ENCODE measurements at places on chromosomes 12 and 14.

- no peak for ATAC-seq
- H3K36me3 ChIP-seq = no peaks in the 10 kb centered on the region
- H3K27ac ChIP-seq = no peak overlapping the region
- no peak overlapping the region for H3K4me3 ChIP-seq
- no peaks in the 10 kb centered on the region for H3K4me1 ChIP-seq
Observed at GRCh38 chr12:118589162-118589561, 212.8 kb downstream of the SUDS3 start.

DNA sequence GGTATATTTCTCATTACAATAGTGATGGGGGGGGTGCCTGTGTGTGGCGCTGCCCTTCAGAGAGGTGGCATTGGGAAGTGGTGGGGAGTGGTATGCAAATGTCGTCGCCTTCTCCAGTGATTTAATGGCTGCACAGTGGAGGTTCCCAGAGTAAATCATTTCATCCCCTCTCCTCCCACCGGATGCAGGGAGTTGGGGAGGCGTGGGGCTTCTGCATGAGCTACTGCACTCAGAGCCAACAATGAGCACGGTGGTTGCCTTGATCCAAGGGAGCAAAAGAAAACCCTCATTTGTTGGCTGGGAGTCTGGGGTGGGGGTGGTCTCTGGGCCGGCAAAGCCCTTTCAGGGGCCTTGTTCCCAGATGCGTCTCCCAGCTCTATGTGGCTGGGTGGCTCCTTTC, 124.3 kb downstream of the AACS start:
- H3K27me3 ChIP-seq = peaks cover 88% of the 10 kb centered on the region
- H3K4me1 ChIP-seq = peaks cover 19% of the 10 kb centered on the region
- no peak overlapping the region for H3K27ac ChIP-seq
- H3K4me3 ChIP-seq = no peak overlapping the region

DNA sequence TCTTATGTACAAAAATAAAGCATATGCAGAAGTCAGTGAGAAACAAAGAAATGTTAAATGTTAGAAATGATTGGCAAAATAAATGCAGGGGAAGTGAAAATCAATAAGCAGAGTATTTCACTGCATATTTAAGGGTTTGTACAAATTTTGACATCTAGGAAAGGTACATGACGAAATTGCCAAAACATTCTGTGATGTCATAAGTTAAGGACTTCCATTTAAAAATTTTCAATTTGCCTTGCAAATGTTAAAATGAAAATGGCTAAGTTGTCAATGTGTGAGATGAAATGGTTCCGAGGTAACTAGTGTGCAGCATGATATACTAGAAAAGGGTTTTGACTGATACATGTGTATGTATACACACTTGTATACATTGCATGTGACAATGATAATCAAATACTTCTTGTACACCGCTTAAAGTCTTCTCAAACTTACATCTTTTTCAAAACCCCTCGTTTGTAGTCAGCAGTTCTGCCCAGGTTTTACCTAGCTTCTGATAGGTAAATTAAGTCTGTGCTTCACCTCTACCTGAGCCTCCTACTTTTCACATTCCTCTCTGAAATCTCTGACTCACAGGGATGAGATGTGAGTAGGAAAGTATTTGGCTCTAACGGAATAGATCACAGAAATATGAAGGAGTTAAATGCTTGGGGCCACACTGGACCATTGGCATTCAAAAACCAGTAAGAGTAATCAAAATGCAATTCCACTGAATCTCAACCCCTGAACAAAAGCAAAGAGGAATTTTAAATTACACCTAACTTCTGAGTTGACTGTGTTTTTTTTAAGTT, 442.4 kb upstream of the FOXG1 start:
- H3K4me3 ChIP-seq = no peak overlapping the region
- no peaks in the 10 kb centered on the region for H3K36me3 ChIP-seq
- no peaks in the 10 kb centered on the region for H3K27me3 ChIP-seq
- ATAC-seq = no peak
- H3K27ac ChIP-seq = no peak overlapping the region
- no peaks in the 10 kb centered on the region for H3K4me1 ChIP-seq

DNA sequence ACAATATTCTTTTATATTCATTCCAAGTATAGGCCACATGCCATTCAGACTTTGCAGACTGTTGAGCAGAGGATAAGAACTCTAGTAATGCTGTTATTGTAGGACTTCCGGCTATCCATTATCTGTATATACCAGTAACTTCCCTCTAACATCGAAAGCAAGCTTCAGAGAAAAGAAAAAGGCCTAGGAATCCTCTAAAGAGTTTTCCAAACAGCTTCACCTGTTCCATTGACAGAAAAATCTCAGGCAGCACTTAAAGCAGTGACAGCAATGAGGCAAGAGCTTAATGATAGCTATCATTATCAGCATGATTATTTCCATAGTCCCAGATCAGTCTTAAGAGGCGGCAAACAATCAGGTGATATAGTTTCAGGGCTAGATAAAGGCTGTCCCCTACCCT, 1.8 kb downstream of the CPNE8 start:
- no peak overlapping the region for H3K4me3 ChIP-seq
- no peak overlapping the region for H3K27ac ChIP-seq
- peaks cover 14% of the 10 kb centered on the region for H3K4me1 ChIP-seq
- no peak for ATAC-seq

- H3K4me1 ChIP-seq = peaks cover 9% of the 10 kb centered on the region
- no peak overlapping the region for H3K27ac ChIP-seq
- no peaks in the 10 kb centered on the region for H3K36me3 ChIP-seq
- H3K27me3 ChIP-seq = peaks cover 52% of the 10 kb centered on the region
- no peak for ATAC-seq
- no peak overlapping the region for H3K4me3 ChIP-seq
Observed at GRCh38 chr14:52348776-52349175, 34.7 kb downstream of the PTGER2 start.

GRCh38 chr12:94534774-94535509, 75.3 kb upstream of the CEP83 start:
- H3K27ac ChIP-seq = no peak overlapping the region
- no peak for ATAC-seq
- peaks cover 17% of the 10 kb centered on the region for H3K27me3 ChIP-seq
- no peak overlapping the region for H3K4me3 ChIP-seq
- H3K36me3 ChIP-seq = no peaks in the 10 kb centered on the region

DNA sequence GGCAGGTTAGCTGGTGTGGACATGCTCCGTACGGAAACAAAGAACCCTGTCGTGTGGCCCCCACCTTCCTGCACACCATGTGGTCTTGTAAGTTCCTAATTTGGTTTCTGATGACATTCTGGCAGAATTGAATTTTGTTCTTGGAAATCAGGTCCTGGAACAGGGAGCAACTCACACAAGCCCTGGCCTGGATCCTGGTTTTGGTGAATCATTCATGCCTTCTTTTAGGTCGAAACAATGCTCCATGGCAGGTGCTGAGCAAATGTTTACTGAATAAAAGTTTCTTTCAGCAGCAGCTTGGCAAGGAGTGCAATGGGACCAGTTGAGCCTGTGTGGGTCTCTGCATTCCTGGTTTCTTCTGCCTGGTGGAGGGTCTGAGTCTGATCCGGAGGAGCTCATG, 978.4 kb downstream of the BCL11B start:
- no peaks in the 10 kb centered on the region for H3K27me3 ChIP-seq
- ATAC-seq = no peak
- H3K27ac ChIP-seq = no peak overlapping the region
- no peaks in the 10 kb centered on the region for H3K4me1 ChIP-seq
- no peaks in the 10 kb centered on the region for H3K36me3 ChIP-seq

GRCh38 chr12:101209319-101210302, at the start of gene SLC5A8:
Gene SLC5A8 (minus strand): TSS chr12:101210238. CDS start chr12:101209848, 390 bp downstream.
- no peaks in the 10 kb centered on the region for H3K36me3 ChIP-seq
- ATAC-seq = no peak
- no peak within 1 kb of the TSS for H3K27ac ChIP-seq
- H3K4me3 ChIP-seq = no peak within 1 kb of the TSS
- H3K4me1 ChIP-seq = peaks cover 4% of the 10 kb centered on the region

DNA sequence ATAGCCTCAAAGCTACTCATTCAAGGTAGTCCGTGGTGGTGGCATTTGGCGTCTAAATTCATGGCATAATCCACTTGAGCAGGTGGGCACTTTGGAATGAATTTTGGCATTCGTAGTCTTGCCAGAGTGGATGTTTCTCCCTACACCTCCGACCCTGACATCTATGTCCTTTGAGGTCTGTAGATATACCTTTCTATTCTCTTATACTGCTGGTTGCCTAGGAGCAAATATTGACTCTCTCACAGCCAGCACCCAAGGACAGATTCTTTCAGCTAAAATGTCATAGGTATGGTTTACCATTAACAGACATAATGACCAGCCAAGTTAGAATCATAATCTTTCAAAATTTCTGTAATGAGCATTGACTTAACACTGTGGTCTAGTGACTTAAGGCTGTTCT, 47.4 kb upstream of the FLRT2 start:
- H3K4me3 ChIP-seq = no peak overlapping the region
- H3K27ac ChIP-seq = no peak overlapping the region
- H3K4me1 ChIP-seq = no peaks in the 10 kb centered on the region

- peaks cover 5% of the 10 kb centered on the region for H3K36me3 ChIP-seq
- H3K4me3 ChIP-seq = no peak overlapping the region
- H3K27ac ChIP-seq = peak overlapping the region; percentile 21
- ATAC-seq = peak; percentile 42
Observed at GRCh38 chr14:104975481-104976197, 2.5 kb downstream of the AHNAK2 start.

DNA sequence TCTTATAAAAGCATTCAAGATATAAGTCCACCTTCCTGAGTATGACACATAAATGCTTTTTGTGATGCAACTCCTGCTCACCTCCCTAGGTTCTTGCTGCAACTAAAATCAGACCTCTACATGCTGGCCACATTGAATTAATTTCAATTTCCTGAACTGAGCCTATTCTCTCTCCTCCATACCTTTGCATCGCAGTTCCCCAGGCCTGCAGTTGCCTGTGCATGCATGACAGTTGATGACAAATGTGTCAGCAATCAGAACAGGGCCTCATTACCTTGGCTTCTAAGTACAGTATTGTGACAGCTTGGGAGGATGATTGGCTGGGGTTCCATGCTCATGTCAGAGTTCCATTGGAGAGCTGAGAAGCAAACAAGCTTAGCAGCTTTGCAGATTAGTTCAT, 3.9 kb upstream of the TM7SF3 start:
- no peaks in the 10 kb centered on the region for H3K27me3 ChIP-seq
- H3K27ac ChIP-seq = no peak overlapping the region
- peaks cover 11% of the 10 kb centered on the region for H3K4me1 ChIP-seq
- H3K4me3 ChIP-seq = no peak overlapping the region

GRCh38 chr12:26471560-26471959, 276.2 kb downstream of the SSPN start:
- H3K27me3 ChIP-seq = no peaks in the 10 kb centered on the region
- peaks cover 47% of the 10 kb centered on the region for H3K4me1 ChIP-seq
- peak overlapping the region; percentile 72 for H3K27ac ChIP-seq

DNA sequence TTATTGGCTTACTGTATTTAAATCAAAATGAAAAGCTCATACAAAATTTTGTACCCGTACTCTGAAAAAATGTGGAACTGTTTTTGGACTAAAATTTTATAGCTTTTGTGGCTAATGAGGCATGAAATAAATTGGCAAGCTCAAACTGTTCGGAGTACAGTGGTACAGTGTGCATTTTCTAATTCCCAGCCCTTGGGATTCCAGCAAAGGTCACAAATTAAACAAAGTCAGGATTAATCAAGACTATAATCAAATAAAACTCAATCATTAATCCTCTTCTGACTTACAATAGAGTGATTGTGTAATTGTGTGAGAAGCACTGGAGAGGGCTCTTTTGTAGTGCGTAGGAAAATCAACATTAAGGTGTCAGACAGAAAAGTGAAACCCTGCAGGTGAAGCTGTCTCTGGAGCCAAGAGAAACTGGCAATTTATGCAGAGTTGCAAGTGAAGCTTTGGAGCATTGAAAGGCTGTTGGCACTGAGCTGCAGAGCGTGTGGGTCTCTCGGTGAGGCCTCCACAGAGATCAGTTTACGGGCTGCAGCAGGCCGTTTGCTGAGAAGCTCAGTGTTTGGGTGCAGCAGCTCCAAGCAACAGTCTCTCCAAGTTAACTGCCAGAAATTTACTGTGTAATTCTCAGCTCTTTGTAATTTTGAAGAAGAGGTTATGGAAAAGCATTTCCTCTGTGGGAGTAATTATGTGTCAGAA, 275.9 kb downstream of the FBXL14 start:
- H3K27ac ChIP-seq = no peak overlapping the region
- no peak overlapping the region for H3K4me3 ChIP-seq
- H3K4me1 ChIP-seq = no peaks in the 10 kb centered on the region
- no peak for ATAC-seq
- H3K36me3 ChIP-seq = peaks cover 33% of the 10 kb centered on the region

DNA sequence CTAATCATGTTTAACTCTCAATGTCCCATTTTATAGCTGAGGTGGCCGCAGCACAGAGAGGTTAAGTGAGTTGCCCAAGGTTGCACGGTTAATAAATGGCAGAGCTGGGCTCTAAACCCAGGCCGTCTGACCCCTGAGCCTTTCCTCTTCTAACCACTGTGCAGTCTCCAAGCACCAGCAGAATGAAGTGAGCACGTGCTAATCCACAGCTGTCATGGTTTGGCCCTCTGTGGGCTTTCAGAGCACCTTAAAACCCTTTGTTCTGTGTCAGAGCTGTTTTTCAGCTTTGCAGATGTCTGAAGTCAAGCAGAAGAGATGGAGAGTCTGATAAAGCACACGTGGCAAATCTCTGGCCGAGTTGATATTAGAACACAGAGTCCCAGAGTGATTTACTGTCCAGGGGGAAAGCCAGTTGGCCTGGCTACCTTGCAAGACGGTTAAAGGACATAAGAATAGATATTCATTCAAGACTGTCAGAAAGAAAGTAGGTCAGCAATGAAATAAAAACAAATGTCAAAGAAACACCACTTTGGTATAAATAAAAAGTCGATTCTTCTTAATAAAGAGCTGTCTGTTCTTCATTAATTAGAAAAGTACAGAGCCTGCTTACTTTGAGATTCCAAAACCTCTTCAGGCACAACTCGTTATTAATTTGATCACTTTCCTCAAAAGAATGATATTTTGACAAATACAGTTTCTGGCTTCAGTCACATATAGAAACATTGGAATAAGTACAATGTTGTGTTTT, 107.3 kb downstream of the CRADD start:
- peaks cover 15% of the 10 kb centered on the region for H3K36me3 ChIP-seq
- no peak for ATAC-seq
- peaks cover 22% of the 10 kb centered on the region for H3K4me1 ChIP-seq
- no peak overlapping the region for H3K4me3 ChIP-seq
- H3K27ac ChIP-seq = peak overlapping the region; percentile 58

- H3K4me3 ChIP-seq = no peak overlapping the region
- H3K27ac ChIP-seq = no peak overlapping the region
- ATAC-seq = no peak
- H3K4me1 ChIP-seq = no peaks in the 10 kb centered on the region
- H3K36me3 ChIP-seq = peaks cover 6% of the 10 kb centered on the region
Observed at GRCh38 chr12:124140944-124141486, 153.9 kb upstream of the RFLNA start.

- ATAC-seq = no peak
- H3K36me3 ChIP-seq = no peaks in the 10 kb centered on the region
- no peak overlapping the region for H3K27ac ChIP-seq
- H3K27me3 ChIP-seq = no peaks in the 10 kb centered on the region
Observed at GRCh38 chr12:76276499-76277151, 71.6 kb downstream of the BBS10 start.

- H3K27ac ChIP-seq = no peak overlapping the region
- no peaks in the 10 kb centered on the region for H3K4me1 ChIP-seq
- no peak overlapping the region for H3K4me3 ChIP-seq
- ATAC-seq = no peak
- H3K27me3 ChIP-seq = peaks cover 47% of the 10 kb centered on the region
Observed at GRCh38 chr12:117202033-117202432, 11.8 kb upstream of the FBXO21 start.

- H3K36me3 ChIP-seq = no peaks in the 10 kb centered on the region
- H3K27ac ChIP-seq = no peak overlapping the region
Observed at GRCh38 chr12:32887058-32887457, 9.5 kb downstream of the PKP2 start.

- H3K27ac ChIP-seq = no peak overlapping the region
- no peak overlapping the region for H3K4me3 ChIP-seq
- H3K4me1 ChIP-seq = no peaks in the 10 kb centered on the region
- H3K27me3 ChIP-seq = no peaks in the 10 kb centered on the region
- peak; percentile 16 for ATAC-seq
- no peaks in the 10 kb centered on the region for H3K36me3 ChIP-seq
Observed at GRCh38 chr12:39490500-39491282, 47.8 kb upstream of the KIF21A start.
